ENCODE measurements at places on chromosomes 6 and 20.

DNA sequence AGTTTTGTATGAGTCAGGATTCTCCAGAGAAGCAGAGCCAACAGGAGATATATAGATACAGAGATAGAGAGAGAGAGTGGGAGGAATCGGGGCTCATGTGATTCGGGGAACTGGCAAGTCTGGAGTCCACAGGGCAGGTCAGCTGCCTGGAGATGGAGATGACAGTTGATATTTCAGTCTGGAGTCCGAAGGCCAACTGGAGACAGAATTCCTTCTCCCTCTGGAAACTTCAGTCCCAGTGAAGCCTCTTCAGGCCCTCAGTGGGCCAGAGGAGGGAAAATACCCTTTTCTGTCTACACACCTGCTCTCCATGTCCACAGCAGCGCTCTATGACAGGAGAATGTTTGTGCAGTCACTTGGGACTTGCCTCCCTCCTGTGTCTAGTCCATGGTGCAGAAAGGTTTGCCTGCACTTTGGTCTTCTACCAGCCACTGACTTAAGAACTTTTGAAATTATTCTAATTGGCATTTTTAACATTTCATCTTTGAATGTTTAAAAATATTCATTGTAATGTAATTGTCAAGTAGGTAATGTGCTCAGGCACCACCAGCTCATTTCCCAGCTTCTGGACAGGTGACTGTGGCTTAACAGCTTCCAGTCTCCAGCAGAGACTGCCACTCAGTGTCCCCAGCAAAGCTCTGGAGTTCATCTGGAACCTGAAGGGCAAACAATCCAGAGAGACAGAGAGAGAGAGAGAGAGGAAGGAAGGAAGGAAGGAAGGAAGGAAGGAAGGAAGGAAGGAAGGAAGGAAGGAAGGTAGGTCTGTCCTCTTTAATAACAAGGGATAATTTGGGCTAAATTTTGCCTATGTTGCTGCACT, 43.8 kb upstream of the AFDN start:
- DNase-seq: no peak

DNA sequence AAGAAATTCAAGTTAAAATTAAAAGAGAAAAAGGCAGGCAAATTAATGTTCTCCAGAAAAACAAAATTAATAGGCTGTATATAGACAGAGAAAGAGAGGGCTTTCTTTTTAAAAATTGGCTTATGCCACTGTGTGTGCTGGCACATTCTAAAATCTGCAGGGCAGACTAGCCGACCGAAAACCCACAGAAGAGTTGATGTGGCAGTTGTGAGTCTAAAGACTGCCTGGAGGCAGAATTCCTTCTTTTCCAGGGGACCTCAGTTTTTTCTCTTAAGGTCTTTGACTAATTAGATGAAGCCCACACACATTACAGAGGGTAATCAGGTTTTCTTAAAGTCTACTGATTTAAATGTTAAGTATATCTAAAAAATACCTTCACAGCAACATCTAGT, 85.7 kb downstream of the GJA1 start:
- no peak for DNase-seq

DNA sequence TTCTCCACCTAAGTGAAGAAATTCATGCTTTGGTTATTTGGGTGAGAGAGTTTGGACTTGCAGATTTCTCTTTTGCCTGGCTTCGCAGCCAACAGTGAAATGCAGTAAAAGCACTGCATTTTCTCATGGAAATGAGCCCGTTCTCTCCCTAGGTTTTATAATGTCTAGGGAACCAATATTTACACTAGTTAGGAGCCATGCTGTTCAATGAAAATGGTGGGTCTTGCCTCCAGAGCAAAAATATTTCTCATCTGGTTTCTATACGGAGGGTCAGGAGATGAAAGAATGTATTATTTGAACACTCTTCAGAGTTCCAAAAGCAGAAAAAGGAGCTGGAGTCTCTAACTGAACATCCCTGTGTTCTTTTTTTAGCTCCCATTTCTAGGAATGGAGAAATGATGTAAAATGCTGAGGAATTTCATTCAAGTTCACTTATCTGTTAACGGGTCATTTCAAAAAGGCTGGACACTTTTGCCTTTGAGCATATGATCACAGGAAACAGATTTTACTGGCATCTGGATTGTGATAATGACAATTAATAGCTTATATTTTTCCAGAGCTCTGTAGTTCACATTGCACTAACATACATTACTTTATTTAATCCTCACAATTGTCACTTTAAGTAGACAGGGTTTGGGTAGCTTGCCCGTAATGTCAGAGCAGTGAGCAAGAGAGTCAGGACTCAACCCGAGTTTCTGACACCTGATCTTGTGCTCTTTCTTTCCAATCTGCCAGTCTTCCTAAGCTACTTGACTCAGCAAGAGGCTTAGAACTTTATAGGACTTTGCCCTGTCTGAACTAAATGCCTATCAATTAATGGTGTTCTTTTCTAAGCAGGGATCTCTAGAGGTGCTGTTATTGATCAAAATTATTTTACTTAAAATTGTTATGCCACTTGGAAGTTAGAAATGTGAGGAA, 78.0 kb downstream of the PPP1R14C start:
- DNase-seq: no peak

DNA sequence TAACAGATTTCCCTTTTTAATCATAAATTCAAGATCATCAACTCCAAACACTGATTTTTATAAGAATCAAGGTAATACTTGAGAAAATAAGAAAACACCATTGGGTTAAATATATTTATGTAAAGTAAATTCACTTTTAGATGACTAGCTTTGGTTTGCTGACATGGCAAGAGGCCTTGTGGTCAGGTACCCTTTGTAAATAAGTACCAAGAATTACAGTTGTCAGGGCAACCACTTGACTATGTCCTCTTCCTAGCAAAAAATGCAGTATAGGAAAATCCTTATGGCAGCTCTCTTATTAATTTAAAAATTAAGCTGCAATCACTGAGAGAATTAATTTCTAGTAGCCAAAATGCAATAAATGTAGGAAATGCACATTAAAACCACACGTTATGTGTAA, 153.8 kb downstream of the INSM1 start:
- DNase-seq: no peak

GRCh38 chr6:14906621-14907020, 339.2 kb upstream of the JARID2 start:
- no peak for DNase-seq

- DNase-seq: no peak
These were observed 3.7 kb downstream of the EPB41L1 start for GRCh38 chr20:36158160-36158741.

- DNase-seq: no peak
These were observed 1239.3 kb upstream of the GJE1 start for GRCh38 chr6:140893432-140893831.

GRCh38 chr20:54062812-54063280, 7.5 kb downstream of the BCAS1 start:
- no peak for DNase-seq

GRCh38 chr20:675033-675452, 559 bp downstream of the SCRT2 start:
- DNase-seq: no peak

GRCh38 chr20:34426026-34426425, 63.0 kb downstream of the ITCH start:
- no peak for DNase-seq
